ENCODE measurements at places on chromosomes 4 and X.

DNA sequence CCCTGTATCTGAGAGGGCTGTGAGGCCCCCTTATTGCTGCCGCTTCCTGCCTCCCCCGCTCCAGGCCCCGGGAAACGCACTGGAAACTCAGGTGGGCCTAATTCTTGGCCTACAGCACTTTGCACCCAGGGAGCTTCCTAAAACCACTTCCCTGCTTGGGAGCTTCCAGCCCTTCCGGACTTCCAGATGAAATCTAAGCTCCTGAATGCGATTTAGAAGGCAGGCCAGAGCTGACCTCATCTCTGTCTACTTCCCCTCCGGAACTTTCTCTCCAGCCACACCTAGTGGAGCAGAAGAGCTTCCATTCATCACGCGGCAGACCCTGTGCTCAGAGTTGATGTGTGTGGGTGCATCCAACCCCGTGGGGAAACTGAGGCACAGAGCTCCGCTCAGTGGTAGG lies 84.2 kb downstream of the SORCS2 start:
- DNase-seq = no peak

- no peak for DNase-seq
Observed at GRCh38 chr4:7472442-7473013, 37.8 kb upstream of the PSAPL1 start.

DNA sequence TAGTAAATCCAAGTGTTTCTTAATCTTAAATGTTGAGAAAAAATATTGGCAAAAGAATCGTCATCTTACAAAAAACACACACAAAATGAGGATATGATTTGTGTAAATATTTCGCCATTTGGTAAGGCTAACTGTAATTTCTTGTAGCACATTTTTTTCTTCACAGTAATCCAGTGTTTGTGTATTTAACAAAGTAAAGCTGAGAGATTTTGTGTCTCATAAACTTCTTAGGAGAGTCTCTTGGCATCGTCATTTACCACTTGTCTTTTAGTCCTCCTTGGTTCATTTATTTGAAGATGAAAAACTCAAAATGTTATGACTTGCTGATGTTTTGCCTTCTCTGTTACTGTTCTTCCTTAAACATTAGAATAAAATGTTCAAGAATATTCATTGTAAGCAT lies 326.7 kb upstream of the PITX2 start:
- DNase-seq = no peak

DNA sequence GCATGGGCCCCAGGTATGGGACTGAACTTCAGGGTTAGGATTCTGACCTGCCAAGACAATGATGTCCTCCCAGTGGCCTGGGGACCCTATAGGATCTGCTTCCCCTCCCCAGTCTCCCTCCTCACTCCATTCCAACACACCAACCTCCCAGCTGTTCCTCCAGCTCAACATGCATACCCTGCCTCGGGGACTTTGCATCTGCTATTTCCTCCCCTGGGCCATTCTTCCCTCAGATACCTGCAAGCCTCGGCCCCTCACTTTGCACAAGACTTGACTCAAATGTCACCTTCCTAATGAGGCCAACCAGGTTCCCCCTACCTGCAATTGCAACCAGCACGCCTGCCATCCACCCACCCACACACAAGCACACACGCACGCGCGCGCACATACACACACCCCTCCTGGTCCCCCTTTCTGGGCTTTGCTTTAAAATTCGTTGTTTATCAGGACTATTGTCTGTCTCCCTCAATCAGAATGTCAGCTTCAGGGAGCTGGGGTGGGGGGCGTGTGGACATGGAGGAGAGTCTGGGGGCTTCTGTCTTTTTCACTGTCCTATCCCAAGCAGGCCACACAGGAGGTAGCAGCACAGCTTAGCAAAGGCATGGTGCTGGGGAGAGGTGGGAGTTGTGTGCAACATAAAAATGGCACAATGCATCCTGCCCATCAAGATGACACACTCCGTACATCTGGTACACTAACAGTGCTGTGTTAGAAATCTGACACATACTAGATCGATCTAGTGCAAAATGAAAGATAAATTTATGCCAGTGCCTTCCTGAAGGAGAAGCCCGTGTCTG lies 20.6 kb upstream of the PPP2R2C start:
- no peak for DNase-seq

- no peak for DNase-seq
Observed at GRCh38 chr4:31107362-31107761, 387.2 kb downstream of the PCDH7 start.

- DNase-seq = no peak
Observed at GRCh38 chrX:40922307-40922706, 162.9 kb upstream of the USP9X start.

DNA sequence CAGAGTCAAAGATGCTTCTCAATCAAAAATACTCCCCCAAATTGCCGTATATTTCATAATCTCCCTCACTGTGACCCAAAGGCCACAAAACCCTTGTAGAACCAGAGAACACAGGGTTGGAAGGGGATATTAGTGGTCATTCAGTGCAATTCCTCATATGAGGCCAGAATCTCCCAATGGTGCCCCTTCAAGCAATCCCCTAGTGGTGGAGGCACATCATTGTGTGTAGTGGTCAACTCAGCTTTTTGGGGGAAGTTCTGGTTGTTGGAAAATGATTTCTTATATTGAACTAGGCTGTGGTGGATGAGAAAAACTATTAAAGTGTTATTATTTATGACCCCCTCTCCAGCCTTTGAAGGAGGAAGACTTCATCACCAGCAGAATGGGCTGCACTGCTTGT lies 17.6 kb upstream of the BOD1L1 start:
- DNase-seq = no peak

DNA sequence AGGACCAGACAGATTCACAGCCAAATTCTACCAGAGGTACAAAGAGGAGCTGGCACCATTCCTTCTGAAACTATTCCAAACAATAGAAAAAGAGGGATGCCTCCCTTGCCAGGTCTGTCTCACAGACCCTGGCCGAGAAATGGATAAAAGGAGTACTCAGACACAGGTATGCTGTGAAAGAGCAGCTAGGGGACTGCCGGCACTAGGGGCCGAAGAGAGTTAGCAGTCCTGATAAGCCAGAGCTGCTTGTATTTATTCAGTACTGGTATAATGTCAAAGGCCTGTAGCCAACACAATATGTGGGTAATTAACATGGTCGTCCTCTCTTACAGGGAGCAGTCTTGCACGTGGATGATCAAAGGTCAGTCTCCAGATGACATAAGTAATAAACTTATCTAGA lies 1042.1 kb upstream of the LCORL start:
- DNase-seq = no peak

Data from stimulated activated CD4-positive, alpha-beta T cell treated with anti-CD3 and anti-CD28 coated beads, Interleukin-1b, Interleukin-23, amount 100 ng/mL, for 48 hours (primary cell).